ENCODE measurements at places on chromosomes 5 and 9. TPM values are rescaled to one million over a fixed set of nuclear protein-coding genes. Genes with fewer than 3 reads are reported as not detected.

DNA sequence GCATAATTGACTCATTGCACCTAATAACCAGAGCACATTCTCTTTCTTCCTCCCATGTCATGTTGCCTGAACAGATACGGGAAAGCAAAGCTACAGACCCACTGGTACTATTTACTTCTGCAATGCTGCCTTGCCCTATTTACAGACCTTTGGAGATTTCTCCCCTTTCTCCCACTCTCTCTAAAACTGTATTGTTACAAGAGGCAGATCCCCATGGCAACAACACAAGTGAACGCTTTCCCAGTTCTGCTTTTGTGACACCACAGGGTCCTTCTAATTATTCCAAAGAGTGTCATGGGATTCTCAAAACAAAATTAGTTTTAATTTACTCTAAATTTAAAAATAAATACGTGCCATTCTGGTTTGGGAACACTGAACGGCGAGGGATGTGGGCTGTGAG, 104.7 kb downstream of the KCTD16 start:
- DNase-seq, result no peak

- DNase-seq, result no peak
These were observed 98.3 kb downstream of the MRPL36 start for GRCh38 chr5:1701216-1701864.

Gene ZNF366
- total RNA-seq, result 12.2 TPM

- DNase-seq, result no peak
These were observed 99.2 kb downstream of the PPP2R2B start for GRCh38 chr5:146779211-146779869.

DNA sequence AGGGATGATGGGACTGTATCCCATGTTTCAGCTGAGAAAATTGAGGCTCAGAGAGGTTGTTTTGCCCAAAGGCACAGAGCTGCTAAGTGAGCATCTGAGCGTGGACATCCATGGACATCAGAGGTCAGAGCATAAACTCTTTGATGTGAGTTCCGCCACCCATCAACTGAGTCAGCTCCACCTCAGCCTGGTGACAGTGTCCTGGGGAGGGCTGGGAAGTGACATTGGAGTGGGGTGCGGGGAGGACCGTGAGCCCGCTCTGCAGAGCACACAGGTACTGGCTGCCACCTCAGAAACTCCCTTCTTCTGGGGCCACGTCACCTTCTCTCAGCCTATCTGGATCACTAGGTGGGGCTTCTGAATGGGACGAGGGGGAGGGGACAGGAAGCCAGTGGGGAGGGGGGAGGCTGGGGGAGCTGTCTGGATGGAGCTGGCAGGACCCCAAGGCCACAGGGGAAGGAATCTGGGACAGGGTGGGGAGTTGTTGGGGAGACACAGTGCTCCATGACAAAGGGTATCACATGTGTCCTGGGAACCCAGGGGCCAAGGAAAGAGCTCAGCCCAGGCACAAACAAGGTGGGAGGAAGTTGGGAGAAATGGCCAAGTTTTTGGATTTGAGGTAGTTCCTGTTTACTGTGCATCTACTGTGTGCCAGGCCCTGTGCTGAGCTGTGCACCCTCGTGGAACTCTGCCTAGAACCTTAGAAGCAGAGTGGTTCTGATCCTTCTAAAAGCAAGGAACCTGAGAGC, 2.5 kb downstream of the LAMC3 start:
- DNase-seq, result no peak

DNA sequence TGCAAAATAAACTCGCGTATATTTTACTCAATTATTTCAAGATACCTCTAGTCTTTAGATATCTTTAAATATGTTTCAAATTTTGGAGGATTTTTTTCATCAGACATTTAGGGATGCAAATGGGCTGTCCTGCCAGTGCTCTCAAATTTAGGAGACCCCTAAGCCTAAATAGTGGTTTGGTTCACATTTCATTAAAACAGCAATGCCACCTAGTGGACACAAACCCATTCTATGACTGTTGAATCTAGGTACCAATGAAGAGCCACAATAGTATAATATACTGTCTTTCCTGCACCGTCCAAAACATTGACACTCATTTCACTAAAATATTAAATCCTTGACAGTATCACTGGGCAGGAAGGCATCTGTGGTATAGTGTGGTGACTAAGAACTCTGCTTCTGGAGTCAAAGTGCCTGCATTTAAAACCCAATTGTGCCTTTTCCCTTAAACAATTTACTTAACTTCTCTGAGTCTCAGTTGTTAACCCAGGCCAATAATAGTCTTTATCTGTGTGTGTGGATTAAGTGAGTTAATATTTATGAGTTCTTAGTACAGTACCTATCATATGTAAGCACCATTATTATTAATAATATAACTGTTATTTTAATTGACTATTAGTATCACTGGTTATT, 148.0 kb downstream of the RORB start:
- no peak for DNase-seq

DNA sequence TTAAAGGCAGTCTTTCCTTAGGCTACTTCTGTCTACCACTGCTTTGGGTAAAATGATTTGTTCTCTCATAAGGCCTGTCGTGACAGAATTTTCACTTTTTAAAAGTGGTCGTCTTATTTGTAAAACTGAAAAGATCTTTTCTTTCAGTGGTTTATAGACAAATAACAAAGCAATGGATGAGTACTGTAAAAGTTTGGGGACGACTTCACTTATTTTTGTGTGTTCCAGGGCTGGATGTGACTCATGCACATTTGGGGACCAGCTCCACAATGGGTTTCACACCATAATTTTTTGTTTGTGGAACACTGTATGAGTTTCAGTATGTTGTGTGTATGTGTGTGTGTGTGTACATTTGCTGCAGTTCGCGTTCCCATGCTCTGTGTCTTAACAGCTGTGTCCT, 53.6 kb downstream of the ARHGAP26 start:
- no peak for DNase-seq

DNA sequence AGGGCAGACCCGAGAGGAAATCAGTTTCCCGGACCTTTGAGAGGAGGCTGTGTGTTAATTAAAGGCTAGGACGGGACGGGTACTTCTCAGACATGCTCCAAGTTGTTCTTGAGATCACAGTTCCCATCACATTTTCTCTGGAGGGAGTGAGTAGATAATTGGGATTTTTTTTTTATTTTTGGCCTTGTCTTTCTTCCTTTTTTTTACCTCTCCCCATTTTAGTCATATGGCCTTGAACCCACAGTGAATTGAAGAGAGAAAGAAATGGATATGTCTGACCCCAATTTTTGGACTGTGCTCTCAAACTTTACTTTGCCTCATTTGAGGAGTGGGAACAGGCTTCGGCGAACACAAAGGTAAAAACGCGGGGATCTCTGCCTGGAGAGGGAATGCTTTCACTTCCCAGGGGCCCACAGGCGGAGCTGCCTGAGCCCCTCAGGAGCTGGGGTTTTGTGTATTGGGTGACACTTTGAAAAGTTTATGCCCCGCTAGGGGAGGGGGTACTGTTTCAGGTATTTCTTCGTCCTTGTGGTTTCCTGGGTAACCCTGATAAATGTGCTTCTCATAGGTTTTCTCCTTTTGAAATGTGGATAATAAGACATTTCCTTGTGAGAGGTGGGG, 191.8 kb downstream of the CD180 start:
- DNase-seq, result no peak

Gene FBXW5
- 91.2 TPM for total RNA-seq

Gene PCDHB13
- total RNA-seq, result 3.2 TPM

- no peak for DNase-seq
These were observed 369.7 kb downstream of the CDK5RAP2 start for GRCh38 chr9:120210274-120210673.

Gene SIL1
- 56.9 TPM for total RNA-seq

Gene LECT2
- not detected for total RNA-seq

GRCh38 chr5:172223901-172224873, 30.2 kb downstream of the EFCAB9 start:
- DNase-seq, result no peak

GRCh38 chr5:168110384-168110783, 181.1 kb upstream of the WWC1 start:
- no peak for DNase-seq

- no peak for DNase-seq
These were observed 69.7 kb downstream of the LIX1 start for GRCh38 chr5:97072696-97073095.

Gene CYLC2
- not detected for total RNA-seq

GRCh38 chr5:68087866-68088265, 127.7 kb upstream of the PIK3R1 start:
- DNase-seq, result no peak

DNA sequence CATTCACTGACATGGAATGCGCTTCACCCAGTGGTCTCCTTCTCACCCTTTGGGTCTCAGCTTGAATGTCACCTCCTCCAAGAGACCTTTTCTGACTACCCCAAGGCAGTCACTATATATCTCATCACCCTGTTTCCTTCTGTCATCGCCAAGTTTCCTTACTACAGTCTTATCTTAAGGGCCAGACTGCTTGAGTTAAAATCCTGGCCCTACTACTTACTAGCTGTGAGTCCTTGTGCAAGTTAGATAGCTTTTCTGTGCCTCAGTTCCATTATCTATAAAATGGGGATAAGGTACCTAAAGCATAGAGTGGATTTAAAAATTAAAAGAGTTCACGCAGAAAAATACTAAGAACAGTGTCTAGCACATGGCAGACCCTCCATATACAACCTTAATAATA, 132.4 kb downstream of the GABBR2 start:
- DNase-seq, result no peak

Gene PCDHGA7
- 2.5 TPM for total RNA-seq

Gene PCDHA9
- 0.20 TPM for total RNA-seq

GRCh38 chr5:13632676-13633075, 311.8 kb downstream of the DNAH5 start:
- DNase-seq, result no peak

GRCh38 chr9:79694676-79695400, 123.1 kb downstream of the TLE4 start:
- DNase-seq, result no peak

Gene PCDHA3
- total RNA-seq, result 1.3 TPM

DNA sequence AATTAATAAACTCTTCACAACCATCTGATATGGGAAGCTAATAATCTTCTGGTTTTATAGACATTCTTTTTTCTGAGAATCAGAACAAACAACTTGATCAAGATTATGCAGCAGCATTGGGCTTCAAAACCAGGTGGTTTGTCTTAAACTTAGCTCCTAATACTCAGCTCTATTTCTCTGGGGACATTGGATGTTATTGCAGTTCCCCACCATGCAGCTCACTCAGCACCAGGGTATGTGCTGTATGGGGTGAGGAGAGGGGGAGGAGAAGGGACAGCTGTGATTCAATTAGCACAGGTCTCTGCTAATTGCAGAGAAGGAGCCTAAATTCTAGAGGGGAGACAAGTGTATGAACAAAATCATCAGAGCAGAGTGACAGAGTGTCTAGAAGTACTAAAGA, 210.7 kb upstream of the TNC start:
- DNase-seq, result no peak

Gene SNCAIP
- 4.0 TPM for total RNA-seq

DNA sequence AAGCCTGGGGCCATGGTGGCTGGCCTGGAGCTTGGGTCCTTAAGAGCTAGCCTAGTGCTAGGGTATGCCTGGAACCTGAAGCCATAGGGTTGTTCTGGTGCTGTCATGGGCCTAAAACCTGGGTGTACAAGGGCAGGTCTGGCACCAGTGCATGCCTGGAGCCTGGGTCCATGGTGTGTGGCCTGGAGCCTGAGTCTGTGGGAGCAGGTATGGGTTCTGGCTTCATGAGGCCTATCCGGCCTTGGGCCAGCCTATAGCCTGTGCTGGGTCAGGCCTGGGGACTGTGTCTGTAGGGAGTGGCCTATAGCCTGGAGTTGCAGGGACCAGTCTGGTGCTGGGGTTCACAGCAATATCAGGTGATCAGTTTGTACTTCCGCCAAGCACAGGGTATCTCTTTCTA, 347.2 kb upstream of the MEF2C start:
- DNase-seq, result no peak

- no peak for DNase-seq
These were observed 293.5 kb downstream of the HINT1 start for GRCh38 chr5:130871346-130872086.

- DNase-seq, result no peak
These were observed 65.5 kb upstream of the PCSK5 start for GRCh38 chr9:75824816-75825568.

- no peak for DNase-seq
These were observed 145.2 kb downstream of the SLC25A46 start for GRCh38 chr5:110884005-110884404.

GRCh38 chr5:34483442-34484033, 172.6 kb upstream of the RAI14 start:
- DNase-seq, result no peak

DNA sequence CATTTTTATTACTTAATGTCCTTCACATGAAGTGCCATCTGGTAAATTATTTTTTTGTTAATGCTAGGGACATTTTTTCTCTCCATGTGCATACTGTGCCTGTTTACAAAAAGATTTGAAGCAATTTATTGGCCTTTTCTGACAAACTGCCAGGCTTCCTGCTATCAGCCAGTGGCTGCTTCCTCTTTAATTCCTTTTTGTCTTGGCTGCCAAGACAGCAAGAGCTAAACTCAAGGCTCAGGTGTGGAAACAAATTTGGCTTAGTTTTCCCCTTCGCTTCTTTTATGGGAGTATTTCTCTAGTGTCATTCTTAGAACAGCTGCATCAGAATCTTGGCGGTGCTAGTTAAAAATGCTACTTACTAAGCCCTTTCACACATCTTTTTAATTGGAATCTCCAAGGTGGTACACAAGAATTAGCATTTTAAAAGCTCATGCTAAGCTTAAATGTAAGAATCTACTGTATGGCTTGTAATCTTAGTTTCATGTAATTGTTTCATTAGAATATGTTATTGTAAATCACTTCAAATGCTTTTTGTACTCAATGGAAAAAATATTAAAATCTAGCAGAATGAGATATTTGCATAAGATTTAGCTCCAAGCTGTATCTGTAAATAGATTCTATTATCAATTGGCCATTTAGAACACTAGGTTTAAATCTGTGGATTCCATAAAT, 134.2 kb upstream of the RASGRF2 start:
- no peak for DNase-seq

Gene TLX3
- not detected for total RNA-seq

Gene C9orf50
- not detected for total RNA-seq

Gene AFAP1L1
- total RNA-seq, result 32.7 TPM

Gene DBH
- total RNA-seq, result not detected

DNA sequence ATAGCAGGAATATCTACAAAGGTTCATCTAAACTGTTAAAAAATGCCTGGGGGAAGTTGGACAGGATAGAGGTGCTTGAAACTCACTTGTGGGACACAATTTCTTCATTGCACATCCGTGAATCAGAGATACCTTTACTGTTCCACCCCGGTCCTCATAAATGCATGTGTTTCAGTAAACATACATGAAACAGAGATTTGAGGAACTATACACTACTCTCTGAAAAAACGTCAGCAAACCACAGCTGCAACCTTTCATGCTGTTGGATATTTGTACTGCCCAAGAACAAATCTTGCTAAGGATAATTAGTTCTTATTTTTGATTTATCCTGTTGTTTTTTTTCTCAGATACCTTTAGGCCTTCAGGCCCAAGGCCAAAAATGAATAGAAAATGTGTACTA, 337.3 kb downstream of the KDM4C start:
- no peak for DNase-seq

Gene DMRTA1
- 1.8 TPM for total RNA-seq

DNA sequence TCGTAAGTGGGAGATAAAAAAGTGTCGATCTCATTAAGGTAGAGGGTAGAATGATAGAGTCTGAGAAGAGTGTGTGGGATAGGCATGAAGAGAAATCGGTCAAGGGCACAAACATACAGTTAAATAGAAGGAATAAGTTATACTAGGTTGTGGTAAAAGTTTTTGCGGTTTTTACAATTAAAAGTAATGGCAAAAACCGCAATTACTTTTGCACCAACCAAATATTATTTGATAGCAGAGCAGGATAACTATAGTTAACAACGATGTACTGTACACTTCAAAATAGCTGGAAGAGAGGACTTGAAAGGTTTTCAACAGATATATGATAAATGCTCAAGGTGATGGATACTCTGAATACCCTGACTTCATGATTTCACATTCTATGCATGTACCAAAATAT, 135.8 kb upstream of the CDH12 start:
- DNase-seq, result no peak

Data from upper lobe of right lung (tissue), 1 donor.